ENCODE measurements at places on chromosomes 11 and 22.

DNA sequence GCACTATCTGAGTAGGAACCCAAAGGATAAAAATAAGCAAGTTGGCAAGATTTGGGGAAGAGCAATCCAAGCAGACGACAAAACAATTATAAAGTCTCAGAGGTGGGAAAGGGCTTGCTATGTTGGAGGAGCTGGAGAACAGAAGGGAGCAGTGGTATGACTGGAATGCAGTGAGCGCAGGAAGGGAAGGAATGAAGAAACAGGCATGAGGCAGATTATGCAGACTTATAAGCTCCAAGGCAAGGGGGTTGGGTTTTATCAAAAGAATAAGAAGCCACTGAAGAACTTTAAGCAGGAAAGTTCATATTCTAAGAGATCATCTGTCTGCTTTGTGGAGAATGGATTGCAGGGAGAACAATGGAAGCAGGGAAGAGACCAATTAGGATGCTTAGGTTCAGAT lies 31.7 kb downstream of the PGM2L1 start:
- DNase-seq: no peak

DNA sequence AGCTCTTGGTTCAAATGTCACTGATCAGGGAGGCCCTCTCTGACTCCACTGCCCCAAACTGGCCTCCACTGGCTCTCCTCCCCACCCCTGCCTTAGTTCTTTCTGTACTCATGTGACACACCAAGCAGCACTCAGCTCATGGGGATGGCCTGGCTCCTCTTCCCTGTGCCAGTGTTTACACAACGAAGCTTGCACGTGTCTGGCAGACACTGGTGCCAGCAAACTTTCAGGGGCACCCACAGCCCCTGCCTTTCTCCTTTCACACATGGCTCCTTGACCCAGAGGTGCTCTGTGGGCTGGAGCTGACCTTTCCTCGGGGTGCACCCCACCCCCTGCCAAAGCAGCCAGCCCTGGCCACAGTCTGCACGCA lies 37.6 kb upstream of the PARVG start:
- no peak for DNase-seq

DNA sequence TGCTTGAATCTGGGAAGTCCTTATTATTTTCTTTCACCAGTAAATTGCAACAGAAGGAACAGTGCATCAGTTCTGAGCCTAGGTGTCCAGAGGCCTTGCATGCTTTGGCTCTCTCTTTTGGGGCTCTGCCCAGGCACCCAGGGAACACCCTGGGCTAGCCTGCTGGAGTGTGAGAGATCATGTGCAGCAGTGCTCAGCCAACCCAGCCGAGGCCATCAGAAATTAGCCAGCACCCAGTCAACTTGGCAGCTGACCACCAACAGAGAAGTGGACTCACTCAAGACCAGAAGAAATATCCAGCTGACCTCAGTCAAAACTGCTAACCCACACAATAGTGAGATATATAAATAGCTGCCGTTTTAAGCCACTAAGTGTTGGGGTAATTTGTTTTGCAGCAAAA lies 11.2 kb upstream of the P4HA3 start:
- no peak for DNase-seq

DNA sequence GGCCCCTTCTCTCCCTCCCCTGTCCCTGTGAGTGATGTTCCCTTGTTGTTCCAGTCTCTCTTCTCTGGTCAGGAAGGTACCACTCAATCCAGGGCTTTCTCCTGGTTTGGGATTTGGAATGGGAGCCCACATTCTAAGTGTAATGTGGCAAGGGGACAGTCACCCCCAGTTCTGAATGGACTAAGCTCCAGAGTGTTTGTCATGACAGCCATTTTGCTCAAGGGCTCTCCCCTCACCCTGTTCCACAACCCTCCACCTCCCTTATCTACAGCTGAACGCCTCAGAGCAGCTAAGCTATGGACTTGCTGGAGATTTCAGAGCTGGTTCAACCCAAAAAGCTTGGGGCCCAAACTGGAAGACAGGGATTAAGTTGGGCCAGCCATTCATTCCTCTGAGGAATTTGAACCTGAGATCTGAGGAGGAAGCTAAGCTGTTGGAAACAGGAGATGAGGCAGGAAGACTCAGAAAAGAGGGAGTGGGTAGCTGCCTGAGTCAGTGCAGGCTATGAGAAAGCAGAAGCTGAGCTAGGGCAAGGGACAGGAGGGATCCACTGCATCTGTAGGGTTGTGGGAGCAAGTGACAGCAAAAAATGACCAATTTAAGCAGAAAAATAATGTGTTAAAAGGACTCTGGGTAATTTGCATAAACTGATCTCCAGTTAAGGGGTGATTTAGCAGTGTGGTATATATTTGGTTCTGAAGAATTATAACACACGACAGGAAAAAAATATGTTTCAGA lies 22.9 kb upstream of the FCHSD2 start:
- DNase-seq: no peak

DNA sequence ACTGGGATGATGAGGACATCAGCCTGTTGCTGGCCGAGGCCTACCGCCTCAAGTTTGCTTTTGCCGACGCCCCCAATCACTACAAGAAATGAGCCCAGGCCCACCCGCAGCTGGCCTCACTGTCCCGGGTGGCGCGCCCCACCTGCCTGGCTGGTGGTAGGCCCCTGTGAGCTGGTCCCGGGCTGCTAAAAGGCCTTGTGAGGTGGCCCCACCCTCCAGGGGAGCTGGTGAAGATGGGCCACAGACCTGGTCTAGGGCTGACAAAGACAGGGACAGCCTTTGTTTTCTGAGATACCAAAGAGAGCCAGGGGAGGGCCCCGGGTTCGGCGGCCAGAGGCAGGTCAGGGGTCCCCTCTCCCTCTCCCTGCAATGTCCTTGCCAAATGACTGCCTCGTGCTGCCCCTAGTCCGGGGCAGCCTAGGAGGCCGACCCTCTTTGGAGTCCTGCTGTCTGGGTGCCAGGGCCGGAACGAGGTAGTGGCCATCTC lies 411.1 kb downstream of the TBC1D22A start:
- no peak for DNase-seq

- no peak for DNase-seq
These were observed 30.8 kb downstream of the CCDC90B start for GRCh38 chr11:83255366-83255765.

- DNase-seq: peak; percentile 82
These were observed 20.0 kb downstream of the TREH start for GRCh38 chr11:118659314-118659952.

GRCh38 chr22:46366801-46367706 lies 31.5 kb downstream of the TRMU start:
- DNase-seq: no peak

DNA sequence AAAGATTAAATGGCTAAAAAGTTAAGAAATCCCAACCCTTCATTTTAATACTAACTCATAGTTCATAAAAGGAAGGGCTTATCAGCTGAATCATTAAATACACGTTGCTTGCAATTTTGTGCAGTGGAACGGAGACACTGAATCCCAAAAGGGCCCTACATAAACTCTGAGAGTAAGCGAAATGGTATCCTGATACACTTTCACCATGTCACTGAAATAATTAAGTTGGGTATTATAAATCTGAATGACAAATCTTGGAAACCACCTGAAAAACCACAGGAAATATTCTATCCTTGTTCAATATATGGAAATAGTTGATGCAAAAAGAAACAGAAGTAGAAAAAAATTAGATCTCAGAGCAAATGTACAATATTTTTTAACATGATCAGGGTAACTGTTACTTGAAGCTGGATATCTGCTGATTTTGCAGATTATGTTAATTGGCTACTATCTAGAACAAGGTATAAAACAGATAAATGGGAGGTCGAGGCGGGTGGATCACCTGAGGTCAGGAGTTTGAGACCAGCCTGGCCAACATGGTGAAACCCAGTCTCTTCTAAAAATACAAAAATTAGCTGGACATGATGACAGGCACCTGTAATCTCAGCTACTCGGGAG lies 55.1 kb downstream of the MAML2 start:
- DNase-seq: no peak

DNA sequence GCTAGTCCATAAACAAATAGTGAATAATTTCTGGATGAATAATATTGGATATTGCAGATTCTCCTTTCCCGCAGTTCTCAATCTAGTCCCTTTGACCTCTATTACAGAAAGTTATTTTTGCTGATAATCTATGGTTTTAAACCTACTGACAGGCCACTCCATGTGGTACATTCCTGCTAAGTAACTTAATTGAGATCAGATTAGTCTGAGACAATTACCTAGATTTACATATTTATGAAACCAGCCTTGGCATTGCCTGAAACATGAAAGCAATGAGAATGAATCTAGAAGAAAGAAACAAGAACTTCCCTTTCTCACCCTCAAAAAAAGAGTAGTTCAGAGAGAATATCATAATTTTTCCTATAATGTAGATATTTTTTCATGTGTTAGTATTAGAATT lies 964.2 kb downstream of the JRKL start:
- DNase-seq: no peak

GRCh38 chr11:115420505-115420904 lies 83.7 kb downstream of the CADM1 start:
- no peak for DNase-seq

- DNase-seq: no peak
These were observed 789.9 kb downstream of the BRD1 start for GRCh38 chr22:49037701-49038245.

GRCh38 chr11:20631519-20632168 lies 32.2 kb downstream of the SLC6A5 start:
- DNase-seq: peak; percentile 40
